ENCODE measurements at places on chromosomes 2 and 18. TPM values are rescaled to one million over a fixed set of nuclear protein-coding genes. Genes with fewer than 3 reads are reported as not detected.

GRCh38 chr2:167608487-167608886 lies 638.9 kb downstream of the STK39 start:
- no peak for DNase-seq

The GRB14 gene
- total RNA-seq: 2.9 TPM

GRCh38 chr18:26526128-26526965 lies 22.0 kb downstream of the KCTD1 start:
- no peak for DNase-seq

The CDK15 gene
- 7.3 TPM for total RNA-seq

GRCh38 chr2:36438449-36438977 lies 82.9 kb downstream of the CRIM1 start:
- peak; percentile 94 for DNase-seq

GRCh38 chr18:73891572-73892421 lies 255.8 kb downstream of the FBXO15 start:
- DNase-seq: peak; percentile 11

GRCh38 chr2:241741016-241741415 lies 6.6 kb downstream of the D2HGDH start:
- peak; percentile 86 for DNase-seq

- peak; percentile 25 for DNase-seq
Observed at GRCh38 chr2:63842149-63843061, 709 bp downstream of the UGP2 start.

The AAK1 gene
- total RNA-seq: 21.5 TPM

DNA sequence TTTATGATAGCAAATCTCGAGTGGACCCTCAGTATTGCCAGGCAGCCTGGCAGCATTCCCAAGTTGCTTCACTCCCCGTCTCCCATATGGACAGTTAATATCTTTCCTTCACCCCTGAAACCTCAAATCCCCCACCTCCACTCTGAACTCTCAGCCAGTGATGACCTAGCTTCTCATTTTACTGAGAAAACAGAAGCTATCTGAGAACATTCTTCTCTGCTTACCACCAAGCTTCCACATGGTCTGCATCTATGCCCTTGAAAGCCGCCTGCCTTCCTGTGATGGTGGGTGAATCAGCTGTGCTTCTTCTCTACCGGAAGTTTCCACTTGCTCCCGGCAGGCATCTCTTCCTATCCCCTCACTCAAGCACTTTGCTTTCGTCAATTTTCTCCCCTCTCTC lies 529.2 kb downstream of the EPHA4 start:
- peak; percentile 49 for DNase-seq

DNA sequence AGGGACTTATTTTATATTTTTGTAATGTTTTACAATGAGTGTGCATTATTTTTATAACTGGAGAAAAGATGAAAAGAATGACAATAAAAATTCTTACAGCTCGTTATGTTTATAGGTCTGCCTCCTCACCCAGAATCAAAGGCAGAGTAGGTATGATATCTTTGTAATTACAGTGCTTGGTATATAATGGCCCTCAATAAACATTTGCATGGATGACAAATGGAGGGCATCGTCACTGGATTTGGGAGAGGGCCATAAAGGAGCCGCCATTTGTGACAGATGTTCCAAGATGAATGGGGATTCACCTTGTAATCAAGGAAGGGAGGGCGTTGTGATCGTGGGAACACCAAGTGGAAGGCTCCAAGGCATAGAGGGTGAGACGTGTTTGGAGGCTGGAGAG lies 22.6 kb upstream of the GIGYF2 start:
- DNase-seq: no peak

GRCh38 chr2:120005834-120006521 lies 6.9 kb upstream of the EPB41L5 start:
- DNase-seq: no peak

GRCh38 chr18:49076654-49077166 lies 125.9 kb upstream of the SMAD7 start:
- no peak for DNase-seq

- DNase-seq: no peak
Observed at GRCh38 chr18:64167408-64167925, 18.6 kb upstream of the LINC00305 start.

The NXPH2 gene
- total RNA-seq: 1.4 TPM

GRCh38 chr2:24885221-24886125 lies 34.6 kb downstream of the ADCY3 start:
- no peak for DNase-seq

GRCh38 chr2:21800356-21800755 lies 676.6 kb downstream of the TDRD15 start:
- DNase-seq: no peak

The SLC4A5 gene
- not detected for total RNA-seq

GRCh38 chr2:216880509-216881184 lies 20.8 kb upstream of the TNP1 start:
- peak; percentile 15 for DNase-seq

- DNase-seq: no peak
Observed at GRCh38 chr18:73147590-73147989, 279.8 kb upstream of the NETO1 start.

GRCh38 chr2:227295806-227296205 lies 29.2 kb upstream of the MFF start:
- no peak for DNase-seq

GRCh38 chr2:70475266-70475665 lies 78.4 kb downstream of the TGFA start:
- DNase-seq: no peak

- no peak for DNase-seq
Observed at GRCh38 chr2:15074751-15075700, 442.5 kb downstream of the LRATD1 start.

DNA sequence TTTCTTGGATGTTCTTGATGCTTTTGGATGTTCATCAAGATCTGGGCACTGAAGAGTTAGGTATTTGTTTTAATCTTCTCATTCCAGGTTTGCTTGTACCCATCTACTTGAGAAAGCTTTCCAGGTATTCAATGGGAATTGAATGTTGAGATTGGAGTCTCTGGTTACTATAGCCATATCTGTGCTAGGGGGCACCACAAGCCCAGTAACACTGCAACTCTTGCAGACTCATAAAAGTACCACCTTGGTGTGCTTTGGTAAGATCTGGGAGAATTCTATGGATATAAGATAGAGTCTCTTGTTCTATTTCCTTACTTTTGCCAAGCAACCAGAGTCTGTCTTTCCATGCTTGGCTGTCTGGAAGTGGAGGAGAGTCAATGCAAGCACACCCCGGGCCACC lies 518.9 kb upstream of the VRK2 start:
- no peak for DNase-seq

- DNase-seq: no peak
Observed at GRCh38 chr2:237171881-237172280, 86.2 kb downstream of the COPS8 start.

DNA sequence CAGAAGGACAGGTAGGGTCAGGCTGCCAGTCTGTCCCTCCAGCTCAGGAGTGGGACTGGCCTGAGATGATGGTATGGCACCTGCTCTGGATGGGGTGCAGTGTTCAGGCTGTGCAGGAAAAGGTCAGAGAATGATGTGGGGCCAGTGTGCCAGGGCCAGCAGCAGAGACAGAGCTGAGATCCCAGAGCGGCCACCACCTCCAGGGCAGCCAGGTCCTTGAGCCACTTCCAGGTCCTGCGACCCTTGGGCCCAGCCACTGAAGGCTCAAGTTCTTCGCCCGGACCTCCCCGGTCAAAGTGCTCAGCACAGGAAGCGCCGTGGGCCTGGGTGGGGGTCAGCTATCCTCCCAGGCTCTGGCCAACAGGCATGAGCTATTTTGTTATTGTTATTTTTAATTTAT lies 12.1 kb upstream of the ARMC9 start:
- no peak for DNase-seq

DNA sequence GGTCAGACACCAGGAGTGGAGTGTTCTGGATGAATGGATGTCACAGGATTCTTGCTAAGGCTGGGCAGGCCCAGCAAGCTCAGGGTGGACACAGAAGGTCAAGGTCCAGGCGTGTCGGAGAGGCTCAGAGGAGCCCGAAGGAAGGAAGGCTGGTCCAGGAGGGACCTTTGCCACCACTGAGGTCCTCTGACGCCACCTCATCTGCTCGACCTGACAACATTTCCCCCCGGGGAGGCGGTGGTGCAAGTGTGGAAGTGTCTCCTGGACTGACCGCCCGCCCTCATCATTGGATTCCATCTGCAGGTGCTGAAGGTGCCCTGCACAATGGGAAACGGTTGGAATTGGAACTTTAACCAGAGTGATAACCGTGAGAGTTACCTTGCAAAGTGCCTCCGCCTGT lies 124.6 kb downstream of the RTP5 start:
- DNase-seq: no peak

Measured in Daoy (cell line).